Activated CD4-positive, alpha-beta memory T cell treated with anti-CD3 and anti-CD28 coated beads, Interleukin-2, amount 10 ng/mL, durations not matched to agents 7 days and 5 days (primary cell): ENCODE measurements at places on chromosomes 13 and 19. TPM values are rescaled to one million over a fixed set of nuclear protein-coding genes. Genes with fewer than 3 reads are reported as not detected.

The KLK2 gene
- total RNA-seq, result not detected

- no peaks in the 10 kb centered on the region for H3K27me3 ChIP-seq
- no peak for DNase-seq
- peaks cover 20% of the 10 kb centered on the region for H3K4me1 ChIP-seq
- H3K4me3 ChIP-seq, result no peak overlapping the region
- no peak overlapping the region for H3K27ac ChIP-seq
- H3K36me3 ChIP-seq, result peaks cover 43% of the 10 kb centered on the region
These were observed 6.3 kb downstream of the CYTH2 start for GRCh38 chr19:48475369-48476068.

The ZNF549 gene
- 6.0 TPM for total RNA-seq

- no peak for DNase-seq
- peak overlapping the region; percentile 52 for H3K4me3 ChIP-seq
- peaks cover 32% of the 10 kb centered on the region for H3K36me3 ChIP-seq
These were observed 2.7 kb upstream of the SAMD1 start for GRCh38 chr19:14093117-14093823.

GRCh38 chr19:5536337-5536894 lies 31.3 kb downstream of the TINCR start:
- no peak overlapping the region for H3K4me3 ChIP-seq
- no peak overlapping the region for H3K27ac ChIP-seq
- H3K4me1 ChIP-seq, result no peaks in the 10 kb centered on the region
- DNase-seq, result no peak

The ZNF724 gene
- 10.5 TPM for total RNA-seq

DNA sequence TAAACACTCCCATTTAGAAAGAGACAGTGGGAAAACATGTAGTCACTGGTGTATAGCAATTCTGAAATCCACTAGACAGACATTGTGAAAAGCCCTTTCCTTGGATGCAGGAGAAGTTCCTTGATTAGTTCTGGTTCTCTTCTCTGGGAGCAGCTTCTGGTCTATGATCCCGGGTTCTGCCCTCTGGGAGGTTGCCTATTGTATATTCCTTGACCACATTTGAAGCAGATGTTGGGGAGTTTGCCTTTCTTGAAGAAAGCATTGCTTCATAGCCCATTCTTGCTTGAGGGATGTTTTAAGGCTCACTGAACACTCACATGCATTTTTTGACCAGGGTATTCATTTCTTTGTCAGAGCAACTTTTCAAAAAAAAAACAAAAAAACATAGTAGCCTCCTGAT lies 211.9 kb downstream of the NDFIP2 start:
- H3K4me1 ChIP-seq, result no peaks in the 10 kb centered on the region
- H3K4me3 ChIP-seq, result no peak overlapping the region
- DNase-seq, result no peak
- no peak overlapping the region for H3K27ac ChIP-seq
- H3K27me3 ChIP-seq, result no peaks in the 10 kb centered on the region
- H3K36me3 ChIP-seq, result no peaks in the 10 kb centered on the region

GRCh38 chr13:43838909-43839308 lies 40.6 kb downstream of the CCDC122 start:
- no peak overlapping the region for H3K27ac ChIP-seq
- no peaks in the 10 kb centered on the region for H3K36me3 ChIP-seq
- no peak for DNase-seq

The CYP4F8 gene
- not detected for total RNA-seq

GRCh38 chr19:53537521-53538377 lies at the start of gene ZNF331:
Gene ZNF331 (plus strand): TSS chr19:53538145. CDS start chr19:53569377, 31,232 bp downstream.
- H3K36me3 ChIP-seq, result peaks cover 50% of the 10 kb centered on the region
- DNase-seq, result peak; percentile 85
- H3K27ac ChIP-seq, result peak within 1 kb of the TSS; percentile 84
